Fibroblast of skin of right biceps (primary cell): ENCODE measurements at places on chromosomes 13 and 19.
A peak's percentile ranks its signal among the peaks of the same experiment; 100 is the strongest.

DNA sequence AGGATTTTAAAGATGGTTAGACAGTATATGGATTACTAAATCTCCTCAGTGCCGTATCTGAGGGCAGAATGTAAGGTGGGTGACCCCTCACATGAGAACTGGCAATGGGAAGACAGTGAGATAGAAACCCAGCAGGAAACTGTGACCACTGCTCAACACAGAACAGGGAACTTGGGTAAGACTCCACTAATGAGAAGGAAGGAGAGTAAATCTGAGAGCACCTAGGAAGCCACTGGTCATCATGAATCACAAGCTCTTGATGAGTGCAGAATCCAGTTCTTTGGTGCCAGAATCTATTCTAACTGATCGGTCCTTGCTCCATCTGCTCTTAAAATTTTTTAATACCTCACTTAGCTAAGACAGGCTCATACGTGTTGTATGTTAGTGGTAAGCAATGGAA, 261.8 kb downstream of the KLF12 start:
- DNase-seq, result no peak

GRCh38 chr13:111875915-111876314, 191.0 kb upstream of the SOX1 start:
- DNase-seq, result no peak

DNA sequence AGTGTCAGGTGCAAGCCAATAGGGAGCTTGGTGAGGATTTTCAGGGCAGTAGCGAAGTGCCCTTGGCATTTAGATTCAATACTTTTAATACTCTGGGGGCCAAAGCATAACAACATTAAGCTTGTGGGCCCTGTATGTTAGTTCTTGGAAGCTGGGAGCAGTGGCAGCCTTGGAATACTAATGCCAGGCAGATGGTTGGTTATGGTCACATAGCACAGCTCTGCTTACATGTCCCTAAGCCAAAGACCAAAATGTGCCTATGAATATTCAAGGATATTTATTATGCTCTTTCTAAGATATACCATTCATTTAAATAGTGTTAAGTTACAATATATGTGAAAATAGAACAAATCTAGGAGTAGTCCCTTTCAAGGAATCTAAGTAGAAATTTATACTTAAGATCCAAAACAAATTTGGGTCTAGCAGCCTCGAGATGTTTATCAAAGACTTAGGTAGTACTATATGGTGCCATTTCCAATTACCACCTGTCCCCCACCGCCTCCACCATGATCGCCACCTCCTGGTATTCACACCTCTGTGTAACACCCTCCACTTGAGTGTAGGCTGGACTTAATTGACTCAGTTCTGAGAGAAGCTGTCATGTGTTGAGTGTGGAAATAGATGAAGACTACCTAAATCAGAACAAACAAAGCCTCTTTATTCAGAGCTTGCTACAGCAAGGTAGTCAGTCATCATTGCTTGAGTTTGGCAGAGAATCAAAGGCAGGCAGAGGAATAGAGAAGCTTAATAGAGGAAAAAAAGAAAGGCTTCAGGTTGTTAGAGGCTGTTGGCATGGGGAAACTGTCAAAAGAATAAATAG, 261.0 kb downstream of the GPC5 start:
- no peak for DNase-seq

DNA sequence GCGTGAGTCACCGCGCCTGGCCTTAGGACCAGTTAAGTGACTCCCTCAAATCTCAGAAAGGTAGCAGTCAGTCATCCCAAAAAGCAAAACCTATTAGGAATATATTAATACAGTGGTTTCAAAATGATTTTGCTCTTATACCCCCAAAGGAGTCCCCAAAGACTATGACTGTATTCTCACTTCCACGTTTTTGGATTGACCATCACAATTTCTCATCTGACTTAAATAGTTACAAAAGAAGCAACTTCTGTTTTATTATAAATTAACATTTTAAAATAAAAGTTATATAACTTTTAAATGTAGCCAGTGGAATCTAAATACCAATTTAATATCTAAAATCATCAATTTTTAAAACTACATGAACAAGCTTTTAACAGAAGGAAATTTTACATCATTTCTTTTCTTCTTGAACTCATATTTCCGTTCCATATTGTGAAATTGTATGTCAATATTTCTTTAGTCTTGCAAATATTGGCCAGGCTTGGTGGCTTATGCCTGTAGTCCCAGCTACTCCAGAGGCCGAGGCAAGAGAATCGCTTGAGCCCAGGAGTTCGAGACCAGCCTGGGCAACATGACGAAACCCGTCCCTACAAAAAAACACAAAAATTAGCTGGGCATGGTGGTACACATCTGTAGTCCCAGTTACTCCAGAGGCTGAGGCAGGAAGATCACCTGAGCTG, 1.5 kb upstream of the SPART start:
- no peak for DNase-seq

GRCh38 chr13:81987159-81987558, 1646.2 kb upstream of the SPRY2 start:
- DNase-seq, result no peak

DNA sequence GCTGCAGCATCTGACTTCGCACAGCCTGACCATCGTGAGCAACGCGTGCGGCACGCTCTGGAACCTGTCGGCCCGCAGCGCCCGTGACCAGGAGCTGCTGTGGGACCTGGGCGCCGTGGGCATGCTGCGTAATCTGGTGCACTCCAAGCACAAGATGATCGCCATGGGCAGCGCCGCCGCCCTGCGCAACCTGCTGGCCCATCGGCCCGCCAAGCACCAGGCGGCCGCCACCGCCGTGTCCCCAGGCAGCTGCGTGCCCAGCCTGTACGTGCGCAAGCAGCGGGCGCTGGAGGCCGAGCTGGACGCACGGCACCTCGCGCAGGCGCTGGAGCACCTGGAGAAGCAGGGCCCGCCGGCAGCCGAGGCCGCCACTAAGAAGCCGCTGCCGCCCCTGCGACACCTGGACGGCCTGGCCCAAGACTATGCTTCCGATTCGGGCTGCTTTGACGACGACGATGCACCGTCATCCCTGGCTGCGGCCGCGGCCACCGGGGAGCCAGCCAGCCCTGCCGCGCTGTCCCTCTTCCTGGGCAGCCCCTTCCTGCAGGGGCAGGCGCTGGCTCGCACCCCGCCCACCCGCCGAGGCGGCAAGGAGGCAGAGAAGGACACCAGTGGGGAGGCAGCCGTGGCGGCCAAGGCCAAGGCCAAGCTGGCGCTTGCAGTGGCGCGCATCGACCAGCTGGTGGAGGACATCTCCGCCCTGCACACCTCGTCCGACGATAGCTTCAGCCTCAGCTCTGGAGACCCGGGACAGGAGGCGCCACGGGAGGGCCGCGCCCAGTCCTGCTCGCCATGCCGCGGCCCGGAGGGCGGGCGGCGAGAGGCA, 13.6 kb downstream of the C19orf25 start:
- peak; percentile 56 for DNase-seq

DNA sequence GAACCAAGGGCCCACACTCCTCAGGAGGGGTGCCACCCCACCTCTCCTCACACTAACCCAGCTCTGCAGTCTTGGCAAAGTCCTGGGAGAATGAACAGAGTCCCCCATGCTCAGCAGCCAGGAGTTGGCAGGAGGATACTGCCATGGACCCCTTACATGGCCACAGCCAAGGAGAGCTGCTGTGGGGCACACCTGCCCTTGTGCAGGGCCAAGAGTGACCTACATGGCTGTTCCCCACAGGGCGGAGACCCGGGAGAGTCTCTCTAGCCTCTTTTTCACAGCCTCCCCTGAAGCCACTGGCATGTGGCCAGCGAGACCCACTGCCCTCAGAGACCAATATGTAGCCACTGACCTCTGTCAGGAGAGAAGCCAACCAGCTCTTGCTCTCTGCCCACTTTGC, 45.9 kb upstream of the VSTM2B start:
- DNase-seq, result no peak

GRCh38 chr13:45142440-45143345, 22.4 kb downstream of the GTF2F2 start:
- no peak for DNase-seq

GRCh38 chr13:99863789-99864626, 107.6 kb downstream of the ZIC5 start:
- DNase-seq, result no peak

DNA sequence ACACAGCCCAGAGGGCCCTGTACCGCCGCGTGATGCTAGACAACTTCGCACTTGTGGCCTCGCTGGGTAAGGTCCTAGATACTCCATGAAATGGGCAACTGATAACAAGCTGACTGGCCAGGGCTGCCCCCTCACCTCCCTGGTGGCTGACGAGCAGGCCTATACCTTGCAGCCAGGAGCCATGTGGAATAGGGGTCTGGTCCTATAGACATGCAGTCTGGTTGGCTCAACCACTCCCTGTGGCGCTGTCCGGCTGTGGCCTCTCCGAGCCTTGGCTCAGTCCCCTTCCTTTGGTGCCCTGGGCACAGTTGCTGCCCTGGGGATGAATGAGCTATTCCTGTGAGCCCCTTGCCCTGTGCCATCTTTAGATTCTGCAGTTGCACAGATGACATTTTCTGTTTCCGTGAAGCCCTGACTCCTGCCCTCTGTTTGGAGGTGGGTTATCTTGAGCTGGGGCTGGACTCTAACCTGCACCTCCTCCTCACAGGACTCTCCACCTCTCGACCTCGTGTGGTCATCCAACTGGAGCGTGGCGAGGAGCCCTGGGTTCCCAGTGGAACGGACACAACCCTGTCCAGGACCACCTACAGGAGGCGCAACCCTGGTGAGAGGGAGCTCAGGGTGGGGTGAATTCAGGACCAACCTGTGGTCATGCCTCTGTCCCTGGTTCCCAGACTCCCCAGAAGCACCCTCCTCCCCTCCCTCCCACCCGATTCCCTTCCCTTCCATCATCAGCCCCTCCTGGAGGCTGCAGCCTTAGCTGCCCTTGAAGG, 2.5 kb downstream of the ZNF324 start:
- DNase-seq, result no peak

GRCh38 chr19:3573162-3573857, 566 bp downstream of the HMG20B start:
- no peak for DNase-seq

GRCh38 chr13:34826432-34826831, 115.6 kb upstream of the NBEA start:
- DNase-seq, result no peak

- DNase-seq, result no peak
Measured at GRCh38 chr19:15894359-15894758, 3.5 kb downstream of the CYP4F2 start.

GRCh38 chr13:47463726-47464125, 537.3 kb downstream of the SUCLA2 start:
- DNase-seq, result peak; percentile 94

DNA sequence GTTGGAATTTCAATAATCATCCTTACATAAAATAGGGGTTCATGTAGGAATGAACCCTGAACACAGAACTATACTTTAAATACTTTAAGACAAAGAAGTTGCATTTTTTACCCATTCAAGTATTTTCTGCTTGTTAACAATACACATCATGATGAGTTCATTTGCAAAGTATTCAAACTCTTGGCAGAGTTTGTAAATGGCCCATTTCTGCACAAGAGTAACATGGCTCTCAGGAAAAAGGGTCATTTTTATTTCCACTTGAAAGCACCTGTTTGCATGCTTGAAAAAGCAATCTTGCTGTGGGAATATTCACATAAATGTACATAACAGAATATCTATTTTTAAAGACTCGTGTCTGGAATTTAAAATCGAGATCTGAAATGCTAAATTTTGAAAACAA, 18.1 kb downstream of the ESD start:
- DNase-seq, result peak; percentile 28

DNA sequence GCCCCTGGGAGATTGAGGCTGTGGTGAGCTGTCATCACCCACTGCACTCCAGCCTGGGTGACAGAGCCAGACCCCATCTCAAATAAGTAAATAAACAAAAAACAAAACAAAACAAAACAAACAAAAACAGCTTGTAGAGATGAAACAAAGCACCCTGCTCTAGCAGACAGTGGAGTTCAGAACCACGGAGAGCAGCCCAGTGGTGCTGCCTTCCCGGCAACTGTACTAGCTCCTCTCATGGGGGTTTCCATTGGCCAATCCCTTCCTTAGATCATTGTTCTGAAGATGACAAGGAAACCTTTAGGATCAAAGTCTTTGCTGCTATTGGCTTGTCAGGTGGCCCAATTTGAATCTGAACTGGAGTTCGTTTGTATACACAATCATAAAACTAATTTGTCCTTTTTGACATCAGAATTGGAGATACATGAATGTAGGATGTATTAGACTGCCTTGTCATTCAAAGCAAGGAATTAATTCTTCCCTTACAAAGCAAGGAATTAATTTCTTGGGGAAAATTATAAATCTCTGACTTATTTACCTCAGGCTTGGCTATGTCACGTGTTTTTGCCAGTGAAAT, 19.7 kb upstream of the SYCN start:
- DNase-seq, result no peak

GRCh38 chr19:41695745-41696144, 7.7 kb upstream of the CEACAM7 start:
- no peak for DNase-seq

- no peak for DNase-seq
Measured at GRCh38 chr19:13017306-13018034, 22.2 kb downstream of the NFIX start.

DNA sequence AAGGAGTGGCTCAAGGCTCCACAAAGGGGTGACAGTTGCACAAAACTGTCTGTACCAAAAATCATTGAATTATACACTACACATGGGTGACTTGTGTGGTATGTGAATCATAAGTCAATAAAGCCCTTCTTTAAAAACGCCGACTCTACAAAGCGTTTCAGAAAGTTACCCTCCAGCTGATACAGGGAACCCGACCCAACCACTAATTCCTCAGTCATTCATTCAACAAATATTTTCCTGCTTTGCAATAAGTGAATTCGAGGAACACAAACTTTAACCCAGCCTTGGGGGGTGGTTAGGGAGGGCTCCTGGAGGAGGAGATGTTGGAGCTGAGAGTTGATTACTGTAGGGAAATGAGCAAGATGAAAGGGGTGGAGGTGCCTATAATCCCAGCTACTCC, 32.0 kb downstream of the LTBP4 start:
- peak; percentile 80 for DNase-seq

- peak; percentile 8 for DNase-seq
Measured at GRCh38 chr19:8257052-8257443, 47.9 kb downstream of the CERS4 start.

GRCh38 chr19:8458380-8458779, 13.6 kb downstream of the HNRNPM start:
- DNase-seq, result no peak

GRCh38 chr19:41871573-41872383, 5.3 kb upstream of the CD79A start:
- DNase-seq, result no peak

GRCh38 chr13:104691767-104692467, 1625.7 kb upstream of the SLC10A2 start:
- no peak for DNase-seq

DNA sequence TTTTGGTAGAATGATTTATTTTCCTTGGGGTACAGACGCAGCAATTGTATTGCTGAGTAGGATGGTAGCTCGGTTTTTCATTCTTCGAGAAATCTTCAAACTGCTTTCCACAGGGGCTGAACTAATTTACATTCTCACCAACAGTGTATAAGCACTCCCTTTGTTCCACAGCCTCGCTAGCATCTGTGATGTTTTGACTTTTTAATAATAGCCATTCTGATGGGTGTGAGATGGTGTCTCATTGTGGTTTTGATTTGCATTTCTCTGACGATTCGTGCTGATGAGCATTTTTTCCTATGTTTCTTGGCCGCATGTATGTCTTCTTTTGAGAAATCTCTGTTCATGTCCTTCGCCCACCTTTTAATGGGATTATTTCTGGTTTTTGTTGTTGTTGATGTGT, 54.8 kb upstream of the UQCRFS1 start:
- no peak for DNase-seq

GRCh38 chr19:38971672-38972071, 3.9 kb downstream of the FBXO17 start:
- DNase-seq, result no peak
